ENCODE measurements at places on chromosomes 13 and 19. TPM values are rescaled to one million over a fixed set of nuclear protein-coding genes. Genes with fewer than 3 reads are reported as not detected.

GRCh38 chr13:46288570-46289259 is 77.0 kb downstream of the LRRC63 start:
- H3K4me3 ChIP-seq = no peak overlapping the region
- H3K27ac ChIP-seq = no peak overlapping the region
- no peaks in the 10 kb centered on the region for H3K36me3 ChIP-seq

- DNase-seq = no peak
- no peak overlapping the region for H3K4me3 ChIP-seq
- no peaks in the 10 kb centered on the region for H3K27me3 ChIP-seq
- no peaks in the 10 kb centered on the region for H3K4me1 ChIP-seq
Observed at GRCh38 chr13:113474179-113474578, 16.3 kb downstream of the DCUN1D2 start.

- peaks cover 8% of the 10 kb centered on the region for H3K27me3 ChIP-seq
- no peaks in the 10 kb centered on the region for H3K4me1 ChIP-seq
- H3K36me3 ChIP-seq = no peaks in the 10 kb centered on the region
- no peak overlapping the region for H3K27ac ChIP-seq
- no peak for DNase-seq
Observed at GRCh38 chr13:112057736-112058518, 9.0 kb upstream of the SOX1 start.

Gene CALR3
- total RNA-seq = not detected

Gene TPGS1
- 30.3 TPM for total RNA-seq

DNA sequence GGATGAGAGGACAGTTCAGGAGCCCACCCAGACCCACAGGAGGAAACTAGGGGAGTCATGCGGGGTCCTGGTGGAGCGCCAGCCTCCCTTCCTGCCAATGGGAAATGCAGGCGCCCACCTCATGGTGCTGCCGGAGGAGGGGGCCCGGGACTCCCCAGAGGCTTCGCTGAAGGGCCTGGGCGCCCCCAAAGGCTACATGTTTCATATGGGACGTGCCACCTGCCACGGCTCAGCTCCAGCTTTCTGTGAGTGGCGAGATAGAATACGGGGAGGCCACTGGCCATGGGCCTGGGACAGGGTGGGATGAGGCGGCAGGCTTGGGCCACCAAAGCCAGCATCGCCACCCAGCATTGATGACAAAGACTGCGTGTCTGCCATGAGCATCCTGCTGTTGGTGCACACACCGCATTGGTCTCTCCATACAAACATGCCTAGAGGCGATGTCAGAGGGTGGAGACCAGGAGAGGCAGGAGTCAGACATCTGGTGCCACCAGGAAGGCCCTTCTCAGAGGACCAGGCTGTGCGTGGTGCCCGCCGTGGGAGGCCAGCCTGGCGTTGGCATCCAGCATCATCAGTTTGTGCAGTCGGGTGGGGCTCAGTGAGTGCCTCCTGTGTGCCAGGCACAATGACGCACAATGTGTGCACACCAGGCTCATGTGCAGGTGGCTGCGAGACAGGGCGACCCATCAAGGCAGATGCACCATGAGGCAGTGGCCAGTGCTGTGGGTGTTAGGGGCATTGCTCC is 1.2 kb upstream of the F10 start:
- H3K27me3 ChIP-seq = no peaks in the 10 kb centered on the region
- no peak overlapping the region for H3K27ac ChIP-seq
- H3K36me3 ChIP-seq = no peaks in the 10 kb centered on the region
- H3K4me1 ChIP-seq = no peaks in the 10 kb centered on the region
- no peak overlapping the region for H3K4me3 ChIP-seq
- no peak for DNase-seq

Gene MAP1S
- total RNA-seq = 73.8 TPM

- no peak for DNase-seq
- H3K4me1 ChIP-seq = peaks cover 8% of the 10 kb centered on the region
- H3K27ac ChIP-seq = no peak overlapping the region
- no peaks in the 10 kb centered on the region for H3K36me3 ChIP-seq
- no peak overlapping the region for H3K4me3 ChIP-seq
- no peaks in the 10 kb centered on the region for H3K27me3 ChIP-seq
Observed at GRCh38 chr13:42996584-42996983, 4.5 kb upstream of the EPSTI1 start.

GRCh38 chr19:3642987-3643673 is 16.5 kb upstream of the CACTIN start:
- H3K4me1 ChIP-seq = no peaks in the 10 kb centered on the region
- H3K27me3 ChIP-seq = no peaks in the 10 kb centered on the region
- H3K4me3 ChIP-seq = no peak overlapping the region
- DNase-seq = no peak
- H3K36me3 ChIP-seq = no peaks in the 10 kb centered on the region

- H3K27me3 ChIP-seq = no peaks in the 10 kb centered on the region
- DNase-seq = no peak
- no peak overlapping the region for H3K4me3 ChIP-seq
- no peak overlapping the region for H3K27ac ChIP-seq
- H3K4me1 ChIP-seq = no peaks in the 10 kb centered on the region
Observed at GRCh38 chr13:21557995-21558394, 46.0 kb downstream of the MICU2 start.

Gene CD37
- 345 TPM for total RNA-seq

DNA sequence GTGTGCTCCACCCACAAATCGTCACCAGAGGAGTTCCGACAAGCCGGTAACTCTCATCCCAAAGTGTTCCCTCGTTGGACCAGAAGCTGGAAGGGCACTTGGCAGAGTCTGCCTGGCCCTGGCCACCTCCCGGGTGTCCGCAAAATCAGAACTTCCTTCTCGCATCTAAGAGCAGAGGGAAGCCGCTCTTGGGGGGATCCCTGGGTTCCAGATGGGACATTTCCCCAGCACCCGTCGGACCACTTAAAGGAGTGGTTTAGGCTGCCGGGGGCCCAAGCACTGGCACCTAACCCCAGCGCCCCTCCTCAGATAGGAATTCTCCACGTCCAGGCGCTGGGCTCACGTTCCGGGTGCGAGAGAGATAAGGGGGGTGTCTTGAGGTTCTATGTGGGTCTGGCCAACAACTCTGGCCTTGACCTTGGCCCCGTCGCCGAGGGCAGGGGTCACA is 857 bp upstream of the MAP2K7 start:
- peaks cover 20% of the 10 kb centered on the region for H3K4me1 ChIP-seq
- H3K27me3 ChIP-seq = no peaks in the 10 kb centered on the region
- H3K4me3 ChIP-seq = peak overlapping the region; percentile 78
- no peak for DNase-seq
- H3K27ac ChIP-seq = peak overlapping the region; percentile 70
- peaks cover 17% of the 10 kb centered on the region for H3K36me3 ChIP-seq

DNA sequence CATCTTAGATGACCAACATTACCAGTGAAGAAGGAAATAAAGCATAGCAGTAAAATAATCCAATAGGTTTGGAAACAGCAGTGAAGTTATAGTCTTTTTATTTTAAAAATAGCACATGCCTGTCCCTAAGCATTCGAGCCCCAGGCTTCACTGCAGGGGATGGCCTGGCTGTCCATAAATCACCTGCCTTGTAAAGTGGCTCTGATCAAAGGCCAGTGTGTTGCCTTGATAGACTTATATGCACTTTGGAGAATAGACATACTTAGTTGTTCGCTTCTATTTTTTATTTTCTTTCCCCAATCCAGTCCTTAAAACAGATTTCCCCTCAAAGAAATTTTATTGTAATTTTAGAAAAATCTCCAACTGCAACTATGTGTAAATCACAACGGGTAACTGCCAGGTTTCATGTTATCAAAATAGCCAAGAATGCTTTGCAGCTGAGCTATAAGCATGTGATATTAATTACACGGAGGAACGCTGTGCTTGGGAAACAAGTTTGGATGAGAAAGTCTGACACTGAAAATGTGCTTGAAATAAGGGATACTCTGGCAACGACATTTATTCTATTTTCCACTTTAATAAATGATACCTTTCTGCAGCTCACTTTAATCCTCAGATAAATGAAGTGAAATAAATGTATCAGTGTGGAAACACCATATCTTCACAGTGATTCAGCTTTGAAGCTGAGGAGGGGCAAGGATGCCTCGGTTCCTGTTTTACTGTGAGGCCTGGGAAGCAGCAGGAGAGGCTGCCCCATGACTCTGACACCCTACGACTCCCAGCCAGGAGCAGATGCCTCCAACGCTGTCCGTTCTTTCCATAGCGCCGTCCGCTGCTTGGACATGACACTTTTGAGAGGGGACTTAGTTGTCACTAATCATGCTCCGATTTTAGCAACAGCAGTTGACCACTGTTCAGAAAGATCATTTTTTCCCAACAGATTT is 5.5 kb upstream of the METTL21C start:
- no peaks in the 10 kb centered on the region for H3K27me3 ChIP-seq
- H3K4me3 ChIP-seq = no peak overlapping the region
- DNase-seq = no peak
- no peaks in the 10 kb centered on the region for H3K36me3 ChIP-seq
- no peaks in the 10 kb centered on the region for H3K4me1 ChIP-seq

DNA sequence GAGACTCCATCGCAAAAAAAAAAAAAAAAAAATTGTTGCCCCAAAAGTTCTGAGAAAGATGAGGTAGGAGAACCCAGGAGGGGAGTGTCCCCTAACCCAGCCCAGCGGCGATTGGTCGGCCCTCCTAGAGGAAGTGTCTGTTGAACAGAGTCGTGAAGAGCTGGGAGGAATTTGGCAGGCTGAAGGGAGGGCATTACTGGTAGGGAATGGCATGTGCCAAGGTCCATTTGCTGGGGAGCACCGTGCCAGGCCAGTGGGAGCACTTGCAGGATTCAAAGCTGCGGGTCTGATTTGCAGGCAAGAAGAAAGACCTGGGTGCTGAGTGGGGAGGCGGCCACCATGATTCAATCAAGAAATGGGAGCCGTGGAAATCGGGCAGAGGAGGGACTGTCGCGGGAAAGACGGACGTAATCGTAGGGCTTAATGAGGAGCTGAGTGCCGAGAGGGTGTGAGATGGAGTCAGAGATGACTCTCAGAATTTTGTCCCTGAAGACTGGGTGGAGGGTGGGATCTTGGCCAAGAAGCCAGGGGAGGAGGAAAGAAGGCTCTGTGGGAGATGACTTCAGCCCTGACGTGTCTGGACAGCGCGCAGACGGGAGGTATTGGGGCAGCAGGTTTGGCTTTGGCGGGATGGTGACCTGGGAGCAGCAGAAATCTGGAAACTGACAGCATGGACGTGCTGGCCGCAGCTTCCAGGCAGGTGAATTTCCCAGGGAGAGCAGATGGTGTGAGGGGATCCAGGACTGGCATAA is 15.4 kb downstream of the CERS4 start:
- H3K4me3 ChIP-seq = no peak overlapping the region
- H3K4me1 ChIP-seq = no peaks in the 10 kb centered on the region
- no peak for DNase-seq
- no peak overlapping the region for H3K27ac ChIP-seq
- H3K36me3 ChIP-seq = peaks cover 3% of the 10 kb centered on the region

DNA sequence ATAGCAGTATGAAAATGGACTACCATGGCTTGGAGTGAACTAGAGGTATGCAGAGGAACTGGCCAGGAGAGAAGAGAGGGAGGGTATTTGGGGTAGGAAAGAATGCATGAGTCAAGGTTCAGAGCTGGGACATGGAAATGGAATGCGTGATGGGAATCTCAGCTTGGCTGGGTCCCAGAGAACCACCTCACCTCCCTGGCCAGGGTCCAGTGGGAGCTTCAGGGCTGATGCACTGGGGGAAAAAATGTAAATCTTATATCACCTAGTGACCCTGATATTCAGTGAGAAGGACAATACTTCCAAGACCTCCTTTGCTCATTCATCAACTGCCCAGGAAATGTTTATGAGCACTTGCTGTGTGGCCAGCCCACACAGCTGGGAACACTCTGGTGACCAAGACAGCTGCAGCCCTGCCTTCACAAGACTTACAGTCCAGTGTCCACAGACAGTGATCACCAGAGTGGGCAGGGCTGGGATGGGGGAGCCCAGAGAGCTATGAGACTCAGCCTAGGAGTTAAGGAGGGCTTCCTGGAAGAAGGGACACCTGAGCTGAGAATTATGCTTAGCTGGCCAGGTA is 12.8 kb downstream of the IGSF23 start:
- no peaks in the 10 kb centered on the region for H3K27me3 ChIP-seq
- no peak for DNase-seq
- H3K4me1 ChIP-seq = no peaks in the 10 kb centered on the region

- no peak overlapping the region for H3K4me3 ChIP-seq
- H3K36me3 ChIP-seq = no peaks in the 10 kb centered on the region
- H3K27ac ChIP-seq = no peak overlapping the region
- no peak for DNase-seq
- peaks cover 11% of the 10 kb centered on the region for H3K4me1 ChIP-seq
Observed at GRCh38 chr13:99393791-99394735, 86.9 kb upstream of the GPR183 start.

Gene SIGLEC14
- 1.1 TPM for total RNA-seq

DNA sequence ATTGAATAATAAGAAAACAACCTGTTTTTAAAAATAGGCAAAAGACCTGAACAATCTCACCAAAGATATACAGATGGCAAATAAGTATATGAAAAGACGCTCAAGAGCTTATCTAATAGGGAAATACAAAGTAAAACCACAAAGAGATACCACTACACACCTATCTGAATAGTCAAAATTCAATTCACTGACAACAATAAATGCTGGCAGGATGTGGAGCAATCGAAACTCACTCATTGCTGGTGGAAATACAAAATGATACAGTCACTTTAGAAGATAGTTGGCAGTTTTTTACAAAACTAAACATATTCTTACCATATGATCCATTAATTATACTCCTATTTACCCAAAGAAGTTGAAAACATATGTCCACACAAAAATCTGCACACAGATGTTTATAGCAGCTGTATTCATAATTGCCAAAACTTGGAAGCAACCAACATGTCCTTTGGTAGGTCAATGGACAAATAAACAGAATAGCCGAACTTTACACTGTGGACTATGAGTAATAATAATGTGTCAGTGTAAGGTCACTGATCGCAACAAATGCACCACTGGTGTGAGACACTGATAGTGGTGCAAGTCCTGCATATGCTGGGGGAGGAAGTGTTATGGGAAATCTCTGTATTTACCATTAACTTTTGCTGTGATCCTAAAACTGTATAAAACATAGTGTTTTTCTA is 20.8 kb downstream of the ZC3H13 start:
- DNase-seq = no peak
- no peak overlapping the region for H3K4me3 ChIP-seq
- no peaks in the 10 kb centered on the region for H3K4me1 ChIP-seq
- no peak overlapping the region for H3K27ac ChIP-seq

Gene ARHGAP45
- total RNA-seq = 938 TPM

DNA sequence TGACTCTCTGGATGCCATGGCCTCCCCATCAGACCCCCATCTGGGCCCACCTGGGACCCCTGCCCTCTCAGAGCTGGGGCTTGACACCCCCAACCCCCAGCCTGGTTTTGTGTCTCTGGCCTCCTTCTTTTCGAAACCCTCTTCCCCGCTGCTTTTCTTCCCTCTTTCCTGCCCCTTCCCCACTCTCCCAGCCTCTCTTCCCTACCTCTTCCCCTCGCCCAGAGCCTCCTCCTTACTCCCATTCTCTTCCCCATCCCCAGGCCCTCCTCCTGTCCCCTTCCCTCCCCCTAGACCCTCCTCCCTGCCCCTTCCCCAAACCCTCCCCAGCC is 2.1 kb downstream of the TNFSF9 start:
- no peaks in the 10 kb centered on the region for H3K27me3 ChIP-seq
- no peaks in the 10 kb centered on the region for H3K36me3 ChIP-seq
- no peak overlapping the region for H3K4me3 ChIP-seq
- DNase-seq = no peak

GRCh38 chr19:4390567-4391305 is 9.6 kb downstream of the SH3GL1 start:
- peaks cover 25% of the 10 kb centered on the region for H3K4me1 ChIP-seq
- H3K27ac ChIP-seq = peak overlapping the region; percentile 47
- DNase-seq = no peak
- H3K27me3 ChIP-seq = no peaks in the 10 kb centered on the region
- no peak overlapping the region for H3K4me3 ChIP-seq

GRCh38 chr13:22893777-22894176 is 287.0 kb upstream of the SGCG start:
- H3K4me3 ChIP-seq = no peak overlapping the region
- H3K27me3 ChIP-seq = no peaks in the 10 kb centered on the region
- no peak overlapping the region for H3K27ac ChIP-seq
- no peak for DNase-seq

Gene TUBA3C
- total RNA-seq = not detected

Gene ICAM5
- total RNA-seq = 0.33 TPM

Data from naive thymus-derived CD4-positive, alpha-beta T cell (primary cell).